NCI-H187 treated with DMSO at 0.1 percent for 48 hours (cell line): ENCODE measurements at places on chromosomes 1 and 21.

DNA sequence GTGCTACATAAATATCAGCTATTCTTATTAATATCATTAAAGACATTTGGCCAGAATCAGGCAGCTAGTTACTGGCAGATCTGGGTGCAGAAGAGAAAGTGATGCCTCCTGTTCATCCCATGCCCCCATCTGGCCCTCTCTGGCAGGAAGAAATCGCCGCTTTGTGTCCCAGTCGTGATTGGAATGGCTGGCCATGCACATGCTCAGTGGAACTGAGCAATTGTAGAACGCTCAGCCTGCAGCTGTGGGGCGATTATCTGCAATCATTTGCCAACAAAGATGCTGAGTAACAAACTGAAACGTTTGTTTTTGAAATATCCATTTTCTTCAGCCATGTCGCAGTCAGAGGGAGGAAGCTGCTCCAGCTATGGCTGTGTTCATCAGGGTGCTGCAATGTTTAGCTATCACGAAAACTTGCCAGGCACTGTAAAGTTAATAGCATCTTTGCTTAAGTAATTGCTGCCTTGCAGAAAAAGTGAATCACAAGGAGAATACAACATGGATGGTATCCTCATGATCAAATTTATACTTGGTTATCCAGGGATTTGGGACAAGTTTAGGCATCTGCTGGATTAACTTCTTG lies 36.5 kb downstream of the NGF start:
- no peak for DNase-seq

DNA sequence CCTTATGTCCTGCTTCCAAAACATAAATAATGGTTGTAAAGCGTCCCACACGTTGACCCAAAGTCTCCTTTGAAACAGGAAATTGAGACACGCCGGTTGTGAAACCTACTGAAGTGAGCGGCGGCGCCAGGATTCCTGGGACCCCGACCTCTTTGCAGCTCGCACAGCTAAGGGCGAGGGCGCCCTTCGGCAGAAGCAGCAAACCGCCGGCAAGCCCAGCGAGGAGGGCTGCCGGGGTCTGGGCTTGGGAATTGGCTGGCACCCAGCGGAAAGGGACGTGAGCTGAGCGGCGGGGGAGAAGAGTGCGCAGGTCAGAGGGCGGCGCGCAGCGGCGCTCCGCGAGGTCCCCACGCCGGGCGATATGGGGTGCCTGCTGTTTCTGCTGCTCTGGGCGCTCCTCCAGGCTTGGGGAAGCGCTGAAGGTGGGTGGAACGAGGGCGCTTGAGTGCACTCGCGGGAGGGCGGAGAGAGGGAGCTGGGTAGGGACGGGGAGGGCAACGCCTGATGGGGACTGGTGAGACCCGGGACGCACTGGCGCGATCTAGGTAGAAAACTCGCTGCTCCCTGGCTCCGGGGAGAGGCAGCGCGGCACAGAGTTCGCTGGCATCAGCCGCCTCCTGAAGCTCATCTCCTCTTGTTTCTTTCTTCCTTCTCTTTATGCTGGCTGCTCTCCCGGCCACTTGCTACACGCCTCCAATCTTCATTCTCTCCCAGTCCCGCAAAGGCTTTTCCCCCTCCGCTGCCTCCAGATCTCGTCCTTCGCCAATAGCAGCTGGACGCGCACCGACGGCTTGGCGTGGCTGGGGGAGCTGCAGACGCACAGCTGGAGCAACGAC lies at the start of gene CD1D:
Gene CD1D, plus strand, starts transcription at position 155 of the 836 bp plus-strand sequence. Its CDS starts 207 bp downstream, at position 362.
- no peak for DNase-seq

GRCh38 chr1:221636967-221637366 lies 104.9 kb downstream of the DUSP10 start:
- DNase-seq: no peak

DNA sequence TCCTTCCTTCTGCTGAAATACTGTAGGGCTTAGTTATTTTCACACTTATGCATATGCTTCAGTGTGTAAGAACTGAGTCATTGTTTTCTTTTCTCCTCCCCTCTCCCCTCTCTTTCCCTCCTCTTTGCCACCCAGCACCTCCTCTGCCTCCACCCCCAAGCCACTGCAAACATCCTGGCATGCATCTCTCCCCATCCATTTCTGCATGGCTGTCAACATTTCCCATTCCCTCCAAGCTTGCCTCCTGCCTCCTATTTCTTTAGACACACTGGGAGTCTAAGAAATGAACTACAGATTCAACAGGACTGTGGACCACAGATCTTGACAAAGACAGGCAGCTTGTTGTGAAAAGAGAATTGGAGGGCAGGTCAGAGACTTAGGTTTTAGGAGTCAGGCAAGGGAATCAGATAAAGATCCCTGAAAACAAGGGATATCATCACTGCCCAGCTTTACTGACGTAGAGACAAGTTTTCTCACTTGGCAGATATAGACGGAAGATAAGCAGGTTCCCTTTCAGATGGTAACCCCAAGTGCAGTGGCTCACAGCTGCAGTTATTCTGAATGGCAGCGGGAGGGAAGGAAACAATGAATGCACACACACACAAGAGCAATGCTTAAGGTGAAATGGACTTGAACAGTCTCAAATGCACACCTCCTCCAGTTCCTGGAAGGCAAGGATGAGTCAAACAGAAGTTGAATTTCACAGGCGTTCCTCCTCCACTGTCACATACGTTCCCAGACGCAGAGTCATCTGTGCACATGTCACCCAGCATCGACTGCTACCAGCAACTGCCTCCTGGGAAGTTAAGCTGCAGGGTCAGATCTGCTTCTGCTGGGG lies 56.1 kb downstream of the HIVEP3 start:
- DNase-seq: no peak

DNA sequence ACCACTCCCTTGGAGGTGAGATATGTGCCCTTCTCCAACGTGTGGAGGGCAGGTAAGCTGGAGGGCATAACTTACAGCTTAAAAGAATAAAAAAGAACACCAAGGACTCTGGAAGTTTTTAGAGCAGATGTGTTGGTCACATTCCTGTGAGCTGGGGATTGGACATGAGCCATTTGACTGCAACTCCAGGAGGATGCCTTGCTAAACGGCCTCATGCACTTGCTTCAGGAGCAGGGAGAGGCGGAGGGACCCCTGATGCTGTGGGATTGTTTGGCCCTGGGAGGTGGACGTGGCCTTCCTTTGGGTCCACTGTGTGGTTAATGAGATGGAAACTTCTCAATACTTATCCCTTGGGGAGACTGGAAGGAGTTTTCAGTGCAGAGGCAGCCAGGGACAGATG lies 185.6 kb downstream of the RHOU start:
- DNase-seq: no peak

DNA sequence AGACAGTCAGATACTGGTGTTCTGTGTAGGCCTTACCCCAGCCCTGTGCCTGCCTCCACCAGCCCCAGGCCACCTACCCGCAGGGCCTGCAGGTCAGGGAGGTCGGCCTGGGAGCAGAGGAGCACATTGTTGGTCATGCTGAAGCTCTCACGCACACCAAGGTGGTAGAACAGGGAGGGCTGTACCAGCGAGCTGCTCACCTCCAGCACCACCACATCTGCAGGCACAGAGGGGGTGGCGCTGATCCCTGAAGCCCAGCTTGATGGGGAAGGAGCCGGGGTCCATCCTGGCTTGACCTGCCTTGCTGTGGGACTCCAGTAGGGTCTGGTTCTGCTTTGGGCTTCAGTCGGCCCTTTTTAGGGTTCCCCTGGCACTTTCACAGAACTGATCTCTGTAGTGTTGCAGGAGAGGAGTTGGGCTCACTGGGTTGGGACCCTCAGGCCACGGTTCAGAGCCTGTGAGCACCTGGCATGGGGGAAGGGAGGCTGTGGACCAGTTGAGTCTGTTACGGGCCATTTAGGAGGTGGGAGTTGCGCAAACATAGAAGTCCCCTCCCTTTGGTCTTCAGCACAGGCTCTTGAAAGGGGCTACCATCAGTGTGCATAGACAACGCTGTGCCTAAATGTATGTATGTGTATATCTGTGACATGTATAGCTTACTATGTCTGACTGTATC lies 1.9 kb downstream of the MAP3K6 start:
- DNase-seq: no peak

GRCh38 chr1:177227978-177228692 lies 57.4 kb downstream of the BRINP2 start:
- peak; percentile 27 for DNase-seq

- DNase-seq: no peak
These were observed 79.0 kb upstream of the MAP10 start for GRCh38 chr1:232726048-232726779.

DNA sequence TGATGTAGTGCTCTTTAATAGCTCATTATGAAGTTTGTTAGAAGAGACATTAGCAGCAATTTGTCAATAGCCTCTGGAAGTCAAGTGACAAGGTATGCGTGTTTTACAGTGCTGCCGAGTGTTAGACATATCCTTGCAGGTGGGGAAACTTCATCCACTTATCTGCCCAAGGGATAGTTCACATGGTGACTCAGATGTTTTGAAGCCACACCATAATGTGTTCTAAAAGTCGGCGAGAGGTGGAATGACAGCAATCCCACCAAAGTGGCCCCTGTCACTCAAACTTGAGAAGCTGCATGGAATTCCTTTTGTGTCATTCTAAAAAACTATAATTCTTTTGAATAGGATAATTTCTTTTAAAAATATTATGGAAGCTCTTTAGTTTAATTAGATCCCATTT lies 98.1 kb downstream of the RUNX1 start:
- no peak for DNase-seq

- DNase-seq: peak; percentile 33
These were observed 128.3 kb upstream of the HMGB4 start for GRCh38 chr1:33735624-33736023.

DNA sequence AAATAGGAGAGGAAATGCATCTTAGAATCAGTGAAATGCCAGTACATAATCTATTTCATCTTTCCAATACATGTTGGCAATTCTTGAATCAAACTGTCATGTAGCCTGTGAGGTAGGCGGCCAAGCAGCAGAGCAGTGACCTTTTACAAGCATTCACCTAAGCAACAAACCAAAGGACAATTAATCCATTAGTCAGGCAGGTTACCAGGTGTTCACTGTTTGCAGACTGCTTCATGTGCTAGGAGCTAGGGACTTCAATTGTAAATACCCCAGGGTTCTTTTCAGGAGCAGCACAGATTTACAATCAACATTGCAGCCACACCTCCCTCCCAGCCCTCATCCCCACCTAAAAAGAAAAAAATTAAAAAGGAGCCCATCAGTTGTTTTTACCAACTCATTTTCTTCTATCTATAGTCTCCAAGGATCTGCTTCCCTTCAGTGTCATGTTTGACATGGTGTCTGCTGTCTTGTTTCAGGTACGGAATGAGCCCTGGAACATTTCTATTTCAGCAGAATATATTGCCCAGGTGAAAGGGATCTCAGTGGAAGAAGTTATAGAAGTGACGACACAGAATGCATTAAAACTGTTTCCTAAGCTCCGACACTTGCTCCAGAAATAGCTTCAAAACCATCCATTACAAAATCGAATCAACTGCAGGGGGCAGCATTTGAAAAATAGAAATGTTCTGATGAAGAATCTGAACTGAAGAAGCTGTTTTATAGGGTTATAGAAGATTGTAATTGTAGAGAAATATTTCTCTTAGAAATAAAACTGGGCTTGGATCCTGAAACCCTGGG lies 23.0 kb downstream of the TATDN3 start:
- DNase-seq: no peak

- DNase-seq: no peak
These were observed 17.2 kb downstream of the NFYC start for GRCh38 chr1:40708750-40709099.

GRCh38 chr1:37041483-37041882 lies 7.2 kb upstream of the GRIK3 start:
- no peak for DNase-seq

GRCh38 chr1:198150369-198150768 lies 6.4 kb upstream of the NEK7 start:
- no peak for DNase-seq

- DNase-seq: no peak
These were observed 507.1 kb downstream of the BRINP3 start for GRCh38 chr1:189970331-189971230.

DNA sequence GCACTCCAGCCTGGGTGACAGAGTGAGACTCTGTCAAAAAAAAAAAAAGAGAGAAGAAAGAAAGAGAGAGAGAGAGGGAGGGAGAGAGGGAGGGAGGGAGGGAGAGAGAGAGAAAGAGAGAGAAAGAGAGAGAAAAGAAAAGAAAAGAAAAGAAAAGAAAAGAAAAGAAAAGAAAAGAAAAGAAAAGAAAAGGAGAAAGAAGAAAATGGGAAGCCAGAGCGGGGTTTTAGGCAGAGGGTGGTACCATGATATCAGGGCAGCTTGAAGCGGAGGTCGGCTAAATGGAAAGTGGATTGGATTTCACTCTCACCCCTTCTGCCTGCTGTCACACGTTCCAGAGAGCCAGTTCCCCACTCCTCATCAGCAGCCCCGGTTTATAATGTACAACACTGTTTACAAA lies 1.9 kb downstream of the TMCO4 start:
- DNase-seq: no peak

- DNase-seq: no peak
These were observed 7.0 kb downstream of the PALMD start for GRCh38 chr1:99652881-99653281.

- no peak for DNase-seq
These were observed 51.4 kb upstream of the HNRNPU start for GRCh38 chr1:244915736-244916135.

GRCh38 chr1:86706018-86706635 lies 1.8 kb downstream of the SH3GLB1 start:
- DNase-seq: no peak

- DNase-seq: no peak
These were observed 702.3 kb downstream of the BRINP3 start for GRCh38 chr1:189775343-189775742.

DNA sequence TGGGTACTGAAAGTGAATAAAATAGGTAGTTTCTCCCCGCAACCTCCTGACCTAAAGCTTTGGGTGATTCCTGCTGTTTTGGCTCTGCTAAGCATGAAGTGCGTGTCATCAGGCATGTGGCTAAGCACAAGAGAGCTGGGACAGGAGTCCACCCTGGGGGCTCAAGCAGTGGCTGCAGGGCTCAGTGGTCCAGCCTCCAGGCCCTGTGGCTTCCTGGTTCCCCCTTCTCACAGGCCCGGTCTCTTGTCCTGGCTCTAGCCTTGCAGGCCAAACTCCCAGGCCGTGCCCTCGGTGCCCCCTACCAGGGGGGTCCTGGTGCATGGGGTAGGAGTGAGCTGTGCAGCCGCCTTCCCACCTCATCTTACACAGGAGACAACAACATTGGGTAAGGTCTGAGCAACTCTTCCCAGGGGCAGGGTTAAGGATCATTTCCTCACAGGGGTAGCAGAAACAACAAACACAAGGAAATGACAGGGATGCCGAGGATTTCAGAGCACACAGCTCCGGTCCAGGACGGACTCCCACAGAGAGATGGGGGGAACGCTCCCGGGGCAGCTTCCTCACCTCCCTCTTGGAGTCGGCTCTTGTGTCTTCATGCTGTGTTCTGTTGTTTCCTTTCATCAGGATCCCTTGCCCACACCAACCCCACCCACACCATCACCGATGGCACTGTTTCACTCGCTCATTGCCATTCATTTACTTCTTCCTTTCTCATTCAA lies 19.8 kb upstream of the SLC2A1 start:
- no peak for DNase-seq

DNA sequence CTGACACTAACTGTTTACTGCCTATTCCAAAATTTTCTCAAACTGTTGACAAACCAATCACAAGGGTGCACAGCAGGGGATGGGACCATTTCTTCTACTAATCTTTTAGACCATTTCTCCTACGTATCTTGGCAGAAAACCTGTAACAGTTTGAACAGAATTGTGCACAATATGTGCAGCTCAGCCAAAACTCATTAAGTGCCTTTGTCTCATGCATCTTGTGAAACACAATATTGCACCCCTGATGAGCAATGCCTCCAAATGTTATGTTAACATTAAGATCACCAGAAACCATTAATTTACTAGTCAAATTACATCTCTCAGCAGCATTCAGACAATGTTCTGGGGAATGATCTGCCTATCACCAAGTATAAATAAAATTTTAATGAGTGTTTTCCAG lies 247.5 kb downstream of the NRIP1 start:
- no peak for DNase-seq
